ENCODE measurements at places on chromosomes 11 and 22.
A peak's percentile ranks its signal among the peaks of the same experiment; 100 is the strongest.

DNA sequence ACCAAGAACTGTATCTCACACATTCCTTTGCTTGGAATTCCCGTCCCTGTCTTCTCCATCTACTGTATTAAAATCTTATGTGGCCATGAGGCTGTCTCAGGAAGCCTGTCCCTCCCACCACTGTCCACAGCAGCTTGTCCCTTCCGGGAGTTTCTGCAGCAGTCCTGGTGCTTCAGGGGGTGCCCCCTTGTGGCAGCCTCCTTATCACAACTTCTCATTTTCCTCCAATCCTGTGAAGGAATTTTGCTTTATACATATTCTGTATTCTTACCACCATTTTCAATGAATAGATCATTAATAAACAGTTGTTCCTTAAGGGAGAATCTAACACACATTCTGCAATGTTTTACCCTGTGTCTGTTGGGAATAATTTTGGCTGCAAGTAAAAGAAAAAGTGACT lies 220.4 kb upstream of the RAG2 start:
- no peak for DNase-seq

- DNase-seq = no peak
Measured at GRCh38 chr22:20223421-20224255, 44.5 kb downstream of the RTN4R start.

- DNase-seq = peak; percentile 48
Measured at GRCh38 chr22:35582861-35583670, 34.1 kb downstream of the MB start.

DNA sequence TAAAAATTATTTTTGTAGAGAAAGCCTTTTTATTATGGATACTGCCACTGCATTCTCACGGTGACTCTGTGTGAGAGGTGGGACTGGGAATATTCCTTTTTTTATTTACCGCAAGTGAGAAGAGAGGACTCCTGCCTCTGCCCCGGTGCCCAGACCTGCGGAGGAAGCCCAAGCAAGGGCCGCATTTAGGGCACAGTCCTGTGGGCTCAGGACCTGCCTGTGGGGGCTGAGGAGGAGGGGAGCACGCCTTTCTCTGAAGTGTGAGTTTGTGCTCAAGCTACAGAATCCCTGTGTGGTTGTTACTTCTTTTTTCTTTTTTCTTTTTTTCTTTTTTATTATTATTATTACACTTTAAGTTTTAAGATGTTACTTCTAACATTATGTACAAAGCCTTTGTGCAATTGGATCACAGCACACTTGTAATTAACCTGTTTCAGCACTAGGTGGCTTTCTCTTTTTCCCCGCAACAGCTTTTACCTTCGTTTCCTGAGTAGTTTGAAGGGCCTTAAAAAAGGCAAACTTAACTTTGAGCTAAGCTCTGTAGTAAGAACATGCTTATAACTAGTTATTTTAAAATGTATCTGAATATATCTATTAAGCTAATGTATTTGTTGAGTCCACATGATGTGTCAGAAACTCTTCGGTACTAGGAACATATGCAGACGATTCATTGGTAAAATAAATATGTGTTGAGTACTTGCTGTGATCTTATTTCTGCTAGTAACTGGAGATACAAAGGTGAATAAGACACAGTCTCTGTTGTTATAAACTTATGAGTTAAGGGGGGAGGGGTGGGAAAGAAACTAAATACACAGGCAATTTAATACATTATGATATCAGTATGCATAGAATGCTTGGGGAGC lies 18.3 kb downstream of the AMOTL1 start:
- DNase-seq = peak; percentile 43

DNA sequence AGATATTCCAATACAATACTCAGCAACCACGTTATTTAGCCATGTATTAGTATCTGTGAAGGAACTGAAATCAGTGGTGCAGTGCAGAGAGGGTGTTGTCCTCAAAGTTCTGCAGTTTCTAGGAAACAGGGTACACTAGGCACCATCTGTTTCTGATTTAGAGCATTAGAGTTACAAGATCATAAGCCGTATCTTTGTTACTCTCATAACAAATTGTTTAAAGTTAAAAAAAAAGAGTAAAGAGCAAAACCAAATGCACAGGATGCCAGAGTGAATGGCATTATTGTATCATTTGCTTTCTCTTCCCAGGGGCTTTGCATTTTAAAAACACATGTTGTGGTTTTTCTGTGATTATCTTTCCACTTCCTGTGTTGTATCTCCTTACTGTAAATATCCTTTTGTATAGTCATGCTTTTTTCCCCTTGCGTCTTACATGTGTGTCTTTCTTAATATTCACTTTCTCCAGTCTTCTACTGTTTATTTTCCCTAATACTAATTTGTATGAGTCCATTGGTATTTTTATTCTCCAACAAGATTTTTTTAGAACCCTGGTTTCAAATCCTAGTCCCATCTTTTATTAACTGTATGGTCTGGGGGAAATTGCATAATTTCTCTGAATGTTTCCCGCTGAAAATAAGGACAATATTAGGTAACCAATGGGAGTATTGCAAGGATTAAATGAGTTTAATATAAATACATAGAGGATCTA lies 15.2 kb upstream of the NUP160 start:
- peak; percentile 46 for DNase-seq

DNA sequence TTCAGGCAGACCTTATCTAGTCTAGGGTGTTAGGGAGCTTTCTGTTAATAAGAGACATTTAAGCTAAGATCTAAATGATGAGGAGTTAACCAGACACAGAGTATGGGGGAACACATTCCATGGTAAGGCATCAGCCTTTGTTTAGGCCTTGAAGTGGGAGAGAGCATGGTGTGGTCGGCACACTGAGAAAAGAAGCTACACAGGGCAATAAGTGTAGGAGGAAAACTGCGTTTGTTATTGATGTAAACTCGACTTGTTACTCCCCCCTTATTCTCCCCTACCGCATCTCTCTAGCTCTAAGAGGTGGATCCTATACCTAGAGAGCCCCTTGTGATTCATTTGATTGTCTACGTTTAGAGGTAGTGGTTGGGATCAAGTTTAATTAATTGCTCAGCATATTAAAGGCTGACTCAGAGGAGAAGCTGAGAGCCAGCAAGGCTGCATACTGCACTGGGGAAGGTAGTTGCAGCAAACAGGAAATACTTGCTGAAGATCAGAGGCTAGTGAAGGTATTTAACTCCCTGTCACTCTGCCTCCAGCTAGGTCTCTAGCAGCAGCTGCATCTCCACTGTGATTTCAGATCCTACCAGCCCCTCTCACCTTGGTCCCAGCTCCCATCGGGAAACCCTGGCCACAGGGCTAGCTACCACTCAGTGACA lies 86.8 kb upstream of the TEAD1 start:
- no peak for DNase-seq

GRCh38 chr22:30266445-30267381 lies at the start of gene OSM:
OSM (minus strand) TSS chr22:30266851; CDS start chr22:30266799, 52 bp downstream.
- DNase-seq = no peak

- peak; percentile 7 for DNase-seq
Measured at GRCh38 chr11:27646051-27646818, 54.0 kb downstream of the BDNF start.

- no peak for DNase-seq
Measured at GRCh38 chr11:1167256-1167655, 9.5 kb downstream of the MUC5AC start.

GRCh38 chr11:78990261-78990660 lies 415.6 kb upstream of the NARS2 start:
- no peak for DNase-seq

- DNase-seq = no peak
Measured at GRCh38 chr11:23263466-23263865, 403.2 kb upstream of the CCDC179 start.

- DNase-seq = no peak
Measured at GRCh38 chr22:37906364-37907008, 389 bp downstream of the MICALL1 start.

DNA sequence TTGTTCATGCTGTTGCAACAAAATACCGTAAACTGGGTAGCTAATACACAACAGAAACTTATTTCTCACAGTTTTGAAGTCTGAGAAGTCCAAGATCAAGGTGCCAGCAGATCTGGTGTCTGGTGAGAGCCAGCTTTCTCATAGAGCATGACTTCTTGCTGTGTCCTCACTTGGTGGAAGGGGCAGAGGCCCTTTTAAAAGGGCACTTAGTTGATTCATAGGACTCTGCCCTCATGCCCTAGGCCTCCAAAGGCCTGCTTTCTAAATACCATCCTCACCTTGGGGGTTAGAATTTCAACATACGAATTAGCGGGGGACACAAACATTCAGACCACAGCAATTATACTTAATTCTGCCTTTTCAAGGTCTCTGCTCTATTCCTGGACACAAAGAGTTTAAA lies 52.3 kb upstream of the FDX1 start:
- DNase-seq = no peak

All from muscle of arm (tissue), 14 donors.